ENCODE measurements at places on chromosomes 1 and 21.

- DNase-seq, result peak; percentile 73
These were observed 76.3 kb downstream of the ITPKB start for GRCh38 chr1:226662642-226663326.

GRCh38 chr1:30986755-30987154, 78.2 kb upstream of the SDC3 start:
- no peak for DNase-seq

- no peak for DNase-seq
These were observed 8.3 kb downstream of the NVL start for GRCh38 chr1:224321706-224322105.

GRCh38 chr1:232704694-232705680, 75.1 kb upstream of the SIPA1L2 start:
- no peak for DNase-seq

DNA sequence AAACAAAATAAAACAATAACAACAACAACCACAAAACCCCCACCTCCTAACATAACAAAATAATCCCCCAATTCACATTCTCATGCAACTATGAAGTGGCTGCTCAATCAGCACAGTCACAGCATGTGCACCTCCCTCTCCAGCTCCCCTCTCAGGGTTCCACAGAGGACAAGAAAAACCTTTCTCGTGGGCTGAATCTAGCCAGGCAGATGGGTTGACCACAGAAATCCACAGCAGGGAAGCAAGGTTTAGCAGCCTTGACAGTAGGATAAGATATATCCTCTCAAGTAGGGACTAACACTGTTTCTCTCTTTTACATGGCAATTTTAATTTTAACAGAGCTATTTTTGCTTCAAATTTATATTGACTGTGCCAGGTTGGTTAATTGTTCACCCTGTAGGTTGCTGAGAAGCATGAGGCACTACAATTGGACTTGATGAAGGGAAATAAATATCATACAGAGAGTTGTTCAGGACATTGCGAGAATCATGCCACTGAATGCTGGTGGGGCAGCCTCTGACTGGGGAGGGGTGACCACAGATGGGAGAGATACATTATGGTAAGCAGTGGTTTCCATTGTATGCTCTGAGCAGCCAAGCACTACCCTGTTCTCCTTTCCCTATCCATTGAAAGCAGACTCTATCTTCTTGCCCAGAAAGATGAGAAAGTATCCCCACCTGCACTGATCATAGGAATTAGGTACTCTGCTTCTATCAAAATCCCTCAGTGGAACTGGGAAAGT, 535.1 kb downstream of the DPYD start:
- DNase-seq, result no peak

- DNase-seq, result no peak
These were observed 353.3 kb downstream of the PBX1 start for GRCh38 chr1:164912290-164912689.

DNA sequence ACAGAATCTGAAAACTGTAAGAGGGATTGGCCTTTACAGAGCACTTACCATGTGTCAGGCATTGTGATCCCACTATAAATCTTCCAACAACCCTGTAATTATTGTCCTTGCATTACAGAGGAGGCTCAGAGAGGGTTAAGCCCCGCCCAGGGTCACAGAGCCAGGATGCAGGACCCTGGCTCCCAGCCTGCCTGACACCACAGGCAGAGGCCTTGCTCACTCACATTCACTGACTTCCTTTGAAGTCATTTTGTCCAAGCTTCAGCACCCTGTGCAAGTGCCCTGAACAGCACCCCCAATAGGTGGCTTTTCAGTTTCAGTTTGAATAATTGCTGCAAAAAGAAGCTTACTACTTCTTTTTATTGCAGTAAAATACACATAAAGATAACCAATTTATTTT, 256.8 kb upstream of the NFIA start:
- no peak for DNase-seq

GRCh38 chr1:167808690-167809089, 86.9 kb downstream of the MPZL1 start:
- no peak for DNase-seq

DNA sequence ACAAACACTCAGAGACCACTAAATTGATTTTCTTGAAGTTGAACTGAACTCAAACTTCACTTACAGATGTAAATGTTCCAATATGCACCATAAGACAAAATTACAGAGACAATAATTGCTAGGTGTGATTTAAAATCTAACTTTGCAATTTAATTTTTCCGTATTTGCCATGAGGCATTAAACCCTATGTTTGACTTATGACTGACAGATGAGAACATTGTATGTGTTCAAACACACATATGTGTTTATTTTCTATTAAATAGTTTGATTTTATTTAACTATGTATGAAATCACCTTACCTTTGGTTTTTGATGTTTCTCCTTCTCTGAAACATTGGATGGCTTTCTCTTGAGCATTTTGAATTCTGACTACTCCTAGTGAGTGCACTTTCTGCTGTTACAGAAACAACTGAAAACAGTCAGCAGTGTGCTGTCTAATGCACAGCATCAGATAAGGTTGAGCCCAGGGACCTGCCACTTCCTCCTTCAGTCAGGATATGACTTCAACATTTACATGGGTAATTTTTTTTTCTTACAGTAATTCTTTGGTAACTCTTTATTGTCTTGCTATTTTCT, at the start of gene SAMSN1:
Gene SAMSN1 (minus strand): TSS at position 410 of the 575 bp plus-strand sequence. CDS start 54 bp downstream, at position 356.
- DNase-seq, result peak; percentile 25

DNA sequence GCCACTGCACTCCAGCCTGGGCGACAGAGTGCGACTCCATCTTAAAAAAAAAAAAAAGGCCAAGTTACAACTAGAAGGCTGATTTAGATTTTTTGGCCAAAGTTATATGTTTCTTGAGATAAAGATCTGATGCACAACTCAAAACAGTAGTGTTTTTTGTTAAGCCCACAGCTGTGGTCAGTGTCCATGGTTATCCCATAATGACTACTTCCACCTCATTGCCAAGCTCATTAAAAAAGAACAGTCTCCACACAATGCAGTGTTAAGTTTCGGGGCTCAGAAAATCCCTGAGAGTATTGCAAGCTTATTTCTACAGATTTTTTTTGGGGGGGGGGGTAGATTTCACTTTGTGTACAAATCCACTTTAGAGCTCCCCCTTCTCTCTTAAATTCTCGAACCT, 120.5 kb downstream of the RUNX1 start:
- no peak for DNase-seq

DNA sequence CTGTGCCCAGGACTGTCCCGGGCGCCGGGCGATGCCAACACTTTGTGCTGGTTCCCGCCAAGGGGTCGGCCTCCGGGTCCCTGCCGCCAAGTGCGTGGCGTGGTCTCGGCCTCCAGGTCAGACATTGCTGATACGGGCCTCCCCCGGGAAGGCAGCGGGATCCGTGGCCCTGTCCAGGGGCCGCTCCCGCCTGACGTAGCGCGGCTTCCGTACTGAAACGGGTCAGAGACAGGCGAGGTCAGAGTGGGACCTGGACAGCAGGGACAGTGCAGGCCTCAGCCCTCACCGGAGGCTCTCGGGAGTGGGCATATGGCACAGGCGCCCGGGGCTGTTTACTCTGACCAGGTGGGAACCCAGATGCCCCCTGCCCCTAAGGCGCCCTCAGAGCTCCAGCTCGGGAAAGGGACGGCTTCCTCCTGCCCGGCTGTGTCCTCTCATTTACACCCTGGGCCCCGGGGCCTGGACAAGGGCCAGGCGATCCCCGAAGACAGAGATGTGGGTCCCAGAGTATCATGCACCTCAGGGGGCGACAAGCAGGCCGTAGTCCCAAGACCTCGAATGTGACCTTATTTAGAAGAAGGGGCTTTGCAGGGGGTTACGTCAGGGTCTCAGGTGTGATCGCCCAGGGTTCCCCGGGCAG, 8.8 kb upstream of the RNF223 start:
- no peak for DNase-seq

DNA sequence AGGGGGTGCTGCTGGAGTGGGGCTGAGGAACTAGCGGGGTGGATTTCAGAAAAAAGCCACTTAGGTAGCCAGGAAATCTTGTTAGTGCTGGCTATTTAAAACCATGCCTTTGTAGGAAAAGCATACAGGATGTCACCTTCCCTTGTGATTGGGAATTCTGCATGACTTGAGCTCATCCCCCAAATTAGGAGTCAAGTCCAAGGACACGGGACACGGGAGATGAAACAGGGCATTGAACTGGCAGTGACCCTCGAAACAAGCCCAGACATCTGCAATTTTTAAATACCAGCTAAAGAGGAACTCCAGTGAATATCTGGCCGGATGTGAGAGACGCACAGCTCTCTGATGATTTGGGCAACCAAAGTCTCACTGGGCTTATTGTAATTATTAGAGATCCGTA, 32.8 kb downstream of the C2CD2 start:
- no peak for DNase-seq

- no peak for DNase-seq
These were observed 77.1 kb downstream of the PBX1 start for GRCh38 chr1:164635803-164636731.

DNA sequence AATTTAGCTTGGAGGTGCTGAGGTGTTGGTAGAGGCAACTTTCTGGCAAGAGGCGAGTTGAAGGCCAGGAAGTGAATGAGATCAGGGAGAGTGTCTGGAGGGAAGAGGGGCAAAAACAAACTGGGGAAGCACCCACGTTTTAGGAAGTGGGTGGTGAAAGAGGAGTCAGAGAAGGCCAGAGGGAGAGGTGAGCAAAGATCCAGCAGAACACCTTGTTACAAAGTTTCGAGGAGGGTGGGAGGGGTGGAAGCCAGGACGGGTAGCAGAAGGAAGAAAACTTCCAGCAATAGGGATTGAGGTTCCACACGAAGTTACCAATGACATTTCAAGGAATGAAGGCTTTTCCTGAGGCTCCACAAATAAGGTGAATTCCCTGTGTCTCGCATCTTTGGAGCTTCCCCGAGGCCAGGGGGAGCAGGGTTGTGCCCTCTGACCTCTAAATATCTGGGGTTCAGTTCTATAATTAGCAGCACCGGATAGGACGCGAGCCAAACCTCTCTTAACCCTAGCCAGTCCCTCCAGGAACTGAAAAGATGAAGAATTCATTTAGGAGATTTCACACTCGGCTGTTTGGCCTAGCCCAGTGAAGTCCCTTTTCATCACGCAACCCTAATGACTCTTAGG, 578 bp upstream of the SESN2 start:
- DNase-seq, result no peak

DNA sequence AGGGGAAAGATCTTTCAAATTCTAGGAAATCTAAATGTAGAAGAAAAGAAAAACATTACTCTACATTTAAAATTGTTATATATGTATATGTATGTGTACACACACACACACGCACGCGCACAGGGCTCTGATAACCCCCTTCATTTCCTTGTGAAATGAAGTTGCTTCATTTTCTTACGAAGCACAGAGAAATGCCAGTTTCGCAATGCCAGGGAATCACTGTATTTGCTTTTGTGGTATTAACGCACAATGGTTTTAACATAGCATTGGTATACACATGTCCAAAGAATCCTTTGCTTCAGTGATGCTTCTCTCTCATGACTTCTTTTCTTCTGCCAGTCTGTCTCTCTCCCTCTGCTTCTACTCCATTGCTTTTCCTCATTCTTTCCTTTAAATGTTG, 8.4 kb upstream of the DDAH1 start:
- DNase-seq, result no peak
